Lung (tissue), 17 donors: ENCODE measurements at places on chromosomes 1 and 21. TPM values are rescaled to one million over a fixed set of nuclear protein-coding genes. Genes with fewer than 3 reads are reported as not detected.

GRCh38 chr1:94530373-94530878 lies 11.1 kb downstream of the F3 start:
- H3K27ac ChIP-seq, result no peak overlapping the region
- H3K27me3 ChIP-seq, result no peaks in the 10 kb centered on the region
- H3K36me3 ChIP-seq, result peaks cover 13% of the 10 kb centered on the region
- no peaks in the 10 kb centered on the region for H3K4me1 ChIP-seq
- no peak for DNase-seq
- H3K4me3 ChIP-seq, result no peak overlapping the region

TEX38 gene
- total RNA-seq, result not detected

DNA sequence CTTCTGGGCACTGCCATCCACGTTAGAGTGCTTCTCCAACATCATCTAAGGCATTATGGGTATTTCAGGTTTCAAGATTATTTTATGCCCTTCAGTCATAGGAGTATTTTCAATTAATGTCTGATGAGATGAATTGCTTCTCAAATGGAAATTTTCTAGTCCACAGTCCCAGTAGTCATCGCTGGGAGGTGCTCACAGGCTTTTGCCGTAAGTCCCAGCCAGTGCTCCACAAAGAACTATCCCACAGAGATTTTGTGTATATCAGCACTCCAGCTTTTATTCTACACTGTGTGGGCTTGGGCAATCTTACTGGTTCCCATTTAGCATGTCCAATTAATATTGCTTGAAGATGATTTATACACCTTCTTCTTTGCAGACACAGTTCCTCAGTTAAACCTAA lies 61.0 kb downstream of the SMYD2 start:
- H3K4me1 ChIP-seq, result no peaks in the 10 kb centered on the region
- no peaks in the 10 kb centered on the region for H3K27me3 ChIP-seq
- DNase-seq, result no peak
- peaks cover 3% of the 10 kb centered on the region for H3K36me3 ChIP-seq
- H3K4me3 ChIP-seq, result no peak overlapping the region
- H3K27ac ChIP-seq, result no peak overlapping the region

DNA sequence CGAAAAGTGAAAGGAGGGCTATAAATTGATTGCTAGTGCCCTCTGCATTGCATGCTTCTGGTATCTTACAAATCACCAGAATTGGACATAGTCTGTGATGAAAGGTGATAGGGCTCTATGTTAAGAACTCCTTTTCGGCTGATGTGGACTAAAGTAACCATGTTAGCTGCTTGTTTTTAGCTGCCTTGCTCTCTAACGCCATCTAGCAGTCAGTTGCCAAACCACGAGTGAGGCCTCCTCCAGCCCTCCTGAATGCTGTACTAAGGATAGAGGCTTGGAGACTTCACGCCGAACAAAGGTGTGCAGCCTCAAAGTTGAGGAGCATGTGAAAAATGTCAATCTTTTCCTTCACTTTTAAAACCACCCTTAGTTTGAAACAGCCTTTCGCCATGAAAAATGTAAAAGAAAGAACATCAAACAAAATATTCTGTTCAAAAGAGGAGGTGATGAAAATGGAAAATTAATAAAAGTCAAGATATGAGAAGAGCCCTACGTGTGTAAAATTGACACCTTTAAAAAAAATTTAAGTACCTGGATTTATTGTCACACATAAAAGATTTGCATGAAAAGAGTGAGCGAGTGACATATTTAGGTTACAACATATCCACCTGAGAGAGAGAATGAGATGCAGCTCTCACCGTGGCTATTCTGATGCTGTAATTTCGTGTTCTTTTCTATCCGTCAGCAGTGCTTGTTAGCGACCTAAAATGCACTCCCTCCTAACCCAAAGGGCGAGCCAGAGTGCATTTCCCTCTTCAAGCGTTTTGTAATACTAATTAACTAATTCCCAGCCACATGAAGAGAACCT lies 8.1 kb downstream of the LRRC53 start:
- no peak overlapping the region for H3K4me3 ChIP-seq
- no peak overlapping the region for H3K27ac ChIP-seq
- no peaks in the 10 kb centered on the region for H3K4me1 ChIP-seq
- H3K27me3 ChIP-seq, result no peaks in the 10 kb centered on the region
- DNase-seq, result peak; percentile 49

RPTN gene
- total RNA-seq, result not detected

LCE3E gene
- not detected for total RNA-seq

DNA sequence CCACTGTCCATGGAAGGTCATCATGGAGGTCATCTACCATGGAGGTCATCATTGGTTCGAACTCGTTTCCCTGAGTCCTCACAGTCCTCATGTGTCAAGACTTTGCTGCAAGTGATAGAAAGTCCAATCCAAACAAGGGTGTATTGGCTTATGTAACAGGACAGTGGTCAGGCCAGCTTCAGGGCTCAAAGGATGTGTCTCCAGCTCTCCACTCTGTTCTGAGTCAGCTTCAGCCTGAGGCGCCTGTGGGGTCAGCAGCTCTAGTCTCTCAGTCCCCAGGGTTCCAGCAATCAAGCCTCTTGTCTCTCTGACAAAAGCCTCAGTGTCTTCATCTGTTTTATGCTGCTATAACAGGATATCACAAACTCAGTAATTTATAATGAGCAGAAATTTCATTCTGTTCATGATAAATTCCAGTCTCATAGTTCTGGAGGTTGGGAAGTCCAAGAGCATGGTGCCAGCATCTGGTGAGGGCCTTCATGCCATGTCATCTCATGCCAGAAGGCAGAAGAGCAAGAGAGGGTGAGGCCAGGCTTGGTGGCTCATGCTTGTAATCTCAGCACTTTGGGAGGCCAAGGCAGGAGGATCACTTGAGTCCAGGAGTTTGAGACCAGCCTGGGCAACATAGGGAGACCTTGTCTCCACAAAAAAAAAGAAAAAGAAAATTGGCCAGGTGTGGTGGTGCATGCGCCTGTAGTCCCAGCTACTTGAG lies 19.5 kb downstream of the A3GALT2 start:
- peaks cover 5% of the 10 kb centered on the region for H3K4me1 ChIP-seq
- peak overlapping the region; percentile 67 for H3K27ac ChIP-seq
- peaks cover 8% of the 10 kb centered on the region for H3K36me3 ChIP-seq
- no peak overlapping the region for H3K4me3 ChIP-seq
- DNase-seq, result peak; percentile 29

DNA sequence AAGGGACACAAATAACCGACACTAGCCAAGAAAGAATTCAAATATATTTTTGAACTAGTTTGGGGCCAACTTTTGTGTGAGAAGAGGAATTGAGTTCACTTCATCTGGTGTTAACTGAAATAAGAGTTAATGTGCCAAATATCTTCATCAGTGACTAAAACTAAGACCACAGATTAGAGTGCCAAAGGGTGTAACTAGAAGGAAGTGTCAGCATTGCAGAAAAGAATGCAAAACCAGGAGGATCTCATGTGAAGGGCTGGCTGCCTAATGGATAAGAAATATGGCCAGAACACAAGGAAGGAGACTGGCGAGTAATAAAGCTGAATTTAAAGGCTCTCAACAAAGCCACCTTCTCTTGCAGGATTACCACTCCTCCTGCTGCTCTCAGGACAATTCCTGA lies 61.8 kb upstream of the LRRC8D start:
- DNase-seq, result no peak
- H3K4me1 ChIP-seq, result peaks cover 52% of the 10 kb centered on the region
- H3K27ac ChIP-seq, result no peak overlapping the region

DNA sequence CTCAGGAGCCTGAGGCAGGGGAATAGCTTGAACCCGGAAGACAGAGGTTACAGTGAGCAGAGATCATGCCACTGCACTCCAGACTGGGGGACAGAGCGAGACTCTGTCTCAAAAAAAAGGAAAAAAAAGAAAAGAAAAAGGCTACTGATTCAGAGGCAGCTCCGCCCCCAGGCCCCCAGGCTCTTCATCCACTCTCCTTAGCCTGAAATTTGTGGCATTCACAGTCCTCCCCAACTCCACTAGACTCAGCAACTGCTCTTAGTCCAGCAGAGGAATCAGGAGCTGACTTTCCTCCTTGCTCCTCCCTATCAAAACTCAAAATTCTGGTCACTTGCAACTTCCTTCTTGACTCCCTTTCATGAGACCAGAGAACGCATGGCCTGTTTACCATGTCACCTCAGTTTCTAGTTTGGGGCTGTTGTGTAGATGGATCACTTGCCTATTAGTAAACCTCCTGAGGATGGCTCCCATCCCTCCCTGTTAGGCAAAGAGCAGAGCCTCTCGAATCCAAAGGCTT lies 27.1 kb downstream of the PCAT6 start:
- DNase-seq, result no peak
- no peaks in the 10 kb centered on the region for H3K27me3 ChIP-seq
- H3K36me3 ChIP-seq, result no peaks in the 10 kb centered on the region
- no peak overlapping the region for H3K4me3 ChIP-seq

GRCh38 chr1:70005386-70006034 lies 199.9 kb downstream of the LRRC40 start:
- H3K4me1 ChIP-seq, result peaks cover 3% of the 10 kb centered on the region
- no peak for DNase-seq
- H3K27me3 ChIP-seq, result no peaks in the 10 kb centered on the region
- no peak overlapping the region for H3K4me3 ChIP-seq
- H3K36me3 ChIP-seq, result no peaks in the 10 kb centered on the region
- H3K27ac ChIP-seq, result no peak overlapping the region

DNA sequence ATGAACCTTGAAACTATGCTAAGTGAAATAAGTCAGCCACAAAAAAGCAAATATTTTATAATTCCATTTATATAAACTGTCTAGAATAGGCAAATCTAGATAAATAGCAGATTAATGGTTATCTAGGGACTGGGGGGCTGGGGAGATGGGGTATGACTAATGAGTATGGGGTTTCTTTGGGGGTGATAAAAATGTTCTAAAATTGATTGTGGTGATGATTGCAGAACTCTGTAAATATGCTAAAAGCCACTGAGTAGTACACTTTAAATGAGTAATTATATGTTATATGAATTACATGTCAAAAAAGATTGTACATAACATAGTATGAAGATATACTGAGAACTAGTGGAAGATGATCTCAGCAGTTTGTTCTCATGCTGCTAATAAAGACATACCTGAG lies 675.0 kb downstream of the KIF26B start:
- no peaks in the 10 kb centered on the region for H3K36me3 ChIP-seq
- no peak for DNase-seq
- no peaks in the 10 kb centered on the region for H3K27me3 ChIP-seq
- no peaks in the 10 kb centered on the region for H3K4me1 ChIP-seq

OR10T2 gene
- total RNA-seq, result not detected

TCEA3 gene
- 26.5 TPM for total RNA-seq

- no peak overlapping the region for H3K27ac ChIP-seq
- H3K4me1 ChIP-seq, result no peaks in the 10 kb centered on the region
- H3K36me3 ChIP-seq, result peaks cover 44% of the 10 kb centered on the region
- H3K27me3 ChIP-seq, result no peaks in the 10 kb centered on the region
Observed at GRCh38 chr1:11072216-11072917, 12.5 kb upstream of the SRM start.

DTL gene
- total RNA-seq, result 27.8 TPM

DNA sequence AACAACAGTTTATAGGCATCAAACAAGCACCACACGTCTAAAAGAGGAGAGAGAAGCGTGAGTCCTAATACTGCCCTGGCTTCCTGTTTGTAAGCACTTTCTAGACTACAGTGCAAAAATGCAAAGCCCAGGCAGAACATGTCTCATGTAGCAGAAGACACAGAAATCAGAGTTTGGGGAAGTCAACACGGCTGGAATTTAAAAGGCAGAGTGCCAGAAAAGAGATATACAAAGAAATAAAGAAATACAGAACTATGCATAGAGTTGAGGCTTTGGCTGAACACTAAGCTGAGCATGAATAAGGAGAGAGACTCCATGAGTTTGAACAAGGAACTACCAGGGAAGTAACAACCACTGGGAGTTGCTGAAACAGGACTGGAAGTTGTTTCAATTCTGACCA lies 566.6 kb upstream of the NR5A2 start:
- no peak overlapping the region for H3K27ac ChIP-seq
- no peaks in the 10 kb centered on the region for H3K36me3 ChIP-seq
- no peak for DNase-seq
- no peaks in the 10 kb centered on the region for H3K4me1 ChIP-seq

- no peak overlapping the region for H3K4me3 ChIP-seq
- peaks cover 29% of the 10 kb centered on the region for H3K4me1 ChIP-seq
- H3K27ac ChIP-seq, result peak overlapping the region; percentile 52
- H3K36me3 ChIP-seq, result no peaks in the 10 kb centered on the region
- DNase-seq, result peak; percentile 77
- no peaks in the 10 kb centered on the region for H3K27me3 ChIP-seq
Observed at GRCh38 chr1:10765734-10766478, 30.5 kb downstream of the CASZ1 start.

DNA sequence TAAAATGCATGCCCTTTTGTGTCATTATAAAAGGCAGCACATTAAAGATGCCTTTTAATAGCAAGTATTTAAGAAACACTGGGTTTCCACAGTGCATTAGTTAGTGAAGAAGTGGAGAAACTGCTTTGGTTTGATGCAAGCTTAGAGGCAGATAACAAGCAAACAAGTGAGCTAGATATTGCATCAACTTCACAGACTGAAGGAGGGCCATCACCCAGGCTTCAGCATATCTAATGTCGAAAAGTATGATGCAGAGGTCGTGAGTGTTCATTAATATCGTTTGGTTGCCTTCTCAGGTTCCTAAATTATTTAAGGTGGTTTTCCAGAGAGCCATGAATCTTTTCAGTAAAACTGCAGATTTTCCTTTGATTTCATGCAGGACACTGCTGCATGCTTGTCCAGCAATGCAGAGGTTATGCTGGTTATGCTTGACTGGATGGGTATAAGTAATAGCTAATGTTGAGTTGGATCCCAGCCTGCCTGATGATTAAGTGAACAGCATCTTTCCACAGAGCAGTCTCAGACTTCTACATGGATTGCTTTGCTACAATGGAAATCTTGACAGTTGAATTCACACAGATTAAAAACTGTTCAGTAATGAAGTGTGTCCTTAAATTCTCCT lies 69.7 kb upstream of the IPO9 start:
- H3K4me1 ChIP-seq, result peaks cover 2% of the 10 kb centered on the region
- DNase-seq, result no peak
- H3K27ac ChIP-seq, result peak overlapping the region; percentile 55

DNA sequence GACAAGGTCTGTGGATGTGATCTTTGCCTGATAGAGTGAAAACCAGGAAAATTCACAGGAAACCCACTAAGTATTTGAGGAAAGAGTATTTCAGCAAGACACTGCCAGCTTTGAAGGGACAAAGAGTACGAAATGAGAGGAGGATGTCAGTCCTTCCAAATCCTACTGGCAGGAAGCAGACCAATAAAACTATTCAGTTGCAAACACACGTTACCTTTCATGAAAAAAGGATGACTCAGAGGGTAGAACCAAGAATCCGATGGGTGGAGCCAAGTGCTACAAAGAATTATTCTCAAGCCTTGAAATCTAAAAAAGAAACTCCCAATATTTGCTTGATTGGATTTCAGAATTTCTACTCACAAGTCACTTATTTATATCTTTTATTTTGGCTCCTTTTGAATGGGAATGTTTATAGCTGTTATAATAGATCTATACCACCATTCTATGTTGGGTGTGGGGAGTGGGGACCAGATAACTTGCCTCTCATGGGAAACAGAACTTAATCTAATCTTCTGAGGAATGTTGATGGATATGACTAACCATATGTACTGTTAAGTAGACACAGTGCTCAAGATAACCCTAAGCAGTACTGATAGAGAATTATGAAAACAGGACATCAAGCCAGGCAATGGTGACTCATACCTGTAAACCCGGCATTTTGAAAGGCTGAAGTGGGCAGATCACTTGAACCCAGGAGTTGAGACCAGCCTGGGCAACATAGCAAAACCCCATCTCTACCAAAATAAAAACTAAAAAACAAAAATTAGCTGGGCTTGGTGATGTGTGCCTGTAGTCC lies 19.3 kb upstream of the HEATR1 start:
- DNase-seq, result no peak
- no peaks in the 10 kb centered on the region for H3K36me3 ChIP-seq
- peak overlapping the region; percentile 60 for H3K27ac ChIP-seq
- H3K4me3 ChIP-seq, result no peak overlapping the region

PTPRF gene
- total RNA-seq, result 139 TPM

CLCA4 gene
- 0.11 TPM for total RNA-seq

SIPA1L2 gene
- 27.0 TPM for total RNA-seq
